Progenitor cell of endocrine pancreas (in vitro differentiated cells): ENCODE measurements at places on chromosomes 16 and 17. TPM values are rescaled to one million over a fixed set of nuclear protein-coding genes. Genes with fewer than 3 reads are reported as not detected.

The CCT6B gene
- 1.6 and 1.7 TPM in 2 replicates for total RNA-seq

The TAF1C gene
- total RNA-seq: 87.1 and 94.7 TPM in 2 replicates

The FGF11 gene
- 4.5 and 5.1 TPM in 2 replicates for total RNA-seq

The SLC47A2 gene
- total RNA-seq: not detected in 2 replicates

The WSCD1 gene
- total RNA-seq: 10.3 and 11.1 TPM in 2 replicates

The GUCY2D gene
- total RNA-seq: not detected in 2 replicates

The SHISA6 gene
- 1.0 and 1.2 TPM in 2 replicates for total RNA-seq

The TNS4 gene
- not detected in 2 replicates for total RNA-seq

The VAT1L gene
- 0.67 and 1.1 TPM in 2 replicates for total RNA-seq

The KRT27 gene
- total RNA-seq: not detected in 2 replicates

The PSMD3 gene
- 117 and 119 TPM in 2 replicates for total RNA-seq

The CDH11 gene
- total RNA-seq: 5.5 and 6.0 TPM in 2 replicates

The EFNB3 gene
- total RNA-seq: 32.3 and 34.5 TPM in 2 replicates

The TNP2 gene
- not detected in 2 replicates for total RNA-seq

DNA sequence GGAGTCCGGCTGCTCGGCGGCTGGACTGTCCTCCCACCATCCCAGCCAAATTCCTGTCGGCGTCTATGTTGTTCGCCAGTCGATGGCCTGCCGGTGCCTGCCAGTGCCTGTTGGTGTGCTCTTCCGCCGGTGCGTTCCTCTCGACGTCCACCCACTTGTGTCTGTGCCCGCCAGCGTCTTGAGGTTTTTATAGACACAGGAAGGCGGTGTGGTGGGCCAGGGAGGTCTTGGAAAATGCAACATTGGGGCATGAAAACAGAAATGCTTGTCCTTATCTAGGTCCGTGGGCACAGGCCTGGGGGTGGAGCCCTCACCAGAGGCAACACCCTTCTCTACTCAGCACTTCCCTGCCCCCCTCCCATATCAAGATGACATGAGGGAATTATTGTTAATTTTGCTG, 167.8 kb downstream of the IRF8 start:
- peaks cover 42% of the 10 kb centered on the region for H3K27me3 ChIP-seq
- no peak overlapping the region for H3K4me3 ChIP-seq
- no peaks in the 10 kb centered on the region for H3K4me1 ChIP-seq
- DNase-seq: no peak
- no peak overlapping the region for H3K27ac ChIP-seq

DNA sequence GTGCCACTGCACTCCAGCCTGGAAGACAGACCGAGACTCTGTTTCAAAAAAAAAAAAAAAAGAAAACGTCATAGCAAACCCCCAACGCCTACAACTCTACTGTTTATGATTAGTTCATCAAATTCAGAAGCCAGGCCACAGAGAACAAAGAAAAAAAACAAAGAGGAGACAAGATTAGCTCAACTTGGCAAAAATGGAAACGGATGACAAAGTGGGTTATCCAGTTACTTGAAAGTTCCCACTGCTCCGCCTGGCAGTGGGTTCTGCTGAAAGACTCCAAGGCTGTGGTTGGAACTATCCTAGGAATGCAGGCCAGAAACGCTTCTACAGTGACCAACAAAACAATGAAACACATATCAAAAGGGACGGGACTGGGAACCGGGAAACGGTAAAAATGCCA, 53.1 kb downstream of the MRM3 start:
- peaks cover 10% of the 10 kb centered on the region for H3K36me3 ChIP-seq
- peak overlapping the region; percentile 80 for H3K27ac ChIP-seq
- H3K4me1 ChIP-seq: no peaks in the 10 kb centered on the region
- H3K4me3 ChIP-seq: no peak overlapping the region
- no peak for DNase-seq

DNA sequence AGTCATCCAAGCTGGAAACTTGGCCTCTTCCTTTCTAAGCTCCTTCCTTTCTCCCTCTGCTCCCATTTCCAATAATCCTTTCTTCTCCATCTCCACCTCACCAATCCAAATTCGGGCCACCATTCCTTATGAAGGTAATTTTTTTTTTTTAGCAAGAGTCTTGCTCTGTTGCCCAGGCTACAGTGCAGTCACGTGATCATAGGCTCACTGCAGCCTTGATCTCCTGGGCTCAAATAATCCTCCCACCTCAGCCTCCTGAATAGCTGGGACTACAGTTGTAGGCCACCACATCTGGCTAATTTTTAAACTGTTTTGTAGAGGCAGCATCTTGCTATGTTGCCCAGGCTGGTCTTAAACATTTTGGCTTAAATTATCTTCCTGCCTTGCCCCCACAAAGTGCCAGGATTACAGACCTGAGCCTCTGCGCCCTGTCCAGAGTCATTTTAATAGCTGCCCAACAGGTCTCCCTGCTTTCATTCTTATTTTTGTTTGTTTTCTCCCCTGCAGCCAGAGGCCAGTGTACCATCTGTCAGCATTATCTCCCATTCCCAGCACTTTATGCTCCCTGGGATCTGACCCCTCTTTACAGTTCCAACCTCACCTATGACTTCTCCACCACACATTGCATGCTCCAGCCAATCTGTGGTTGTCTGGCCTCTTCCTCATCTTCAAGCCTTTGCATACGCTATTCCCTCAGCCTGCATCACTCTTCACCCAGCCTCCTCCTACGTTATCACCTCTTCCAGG, 2.3 kb upstream of the GP2 start:
- H3K27ac ChIP-seq: no peak overlapping the region
- no peak for DNase-seq
- peaks cover 3% of the 10 kb centered on the region for H3K36me3 ChIP-seq
- H3K4me3 ChIP-seq: no peak overlapping the region

GRCh38 chr17:7512105-7512504, 27.9 kb downstream of the POLR2A start:
- H3K27me3 ChIP-seq: no peaks in the 10 kb centered on the region
- DNase-seq: no peak
- H3K27ac ChIP-seq: no peak overlapping the region

- DNase-seq: no peak
- no peaks in the 10 kb centered on the region for H3K36me3 ChIP-seq
- H3K4me3 ChIP-seq: no peak overlapping the region
- no peaks in the 10 kb centered on the region for H3K27me3 ChIP-seq
- H3K4me1 ChIP-seq: peaks cover 16% of the 10 kb centered on the region
Observed at GRCh38 chr17:41651625-41652460, 27.5 kb upstream of the KRT17 start.

- no peaks in the 10 kb centered on the region for H3K27me3 ChIP-seq
- peaks cover 2% of the 10 kb centered on the region for H3K36me3 ChIP-seq
- no peak for DNase-seq
- H3K27ac ChIP-seq: no peak overlapping the region
Observed at GRCh38 chr16:59535298-59535697, 801.2 kb upstream of the GOT2 start.

DNA sequence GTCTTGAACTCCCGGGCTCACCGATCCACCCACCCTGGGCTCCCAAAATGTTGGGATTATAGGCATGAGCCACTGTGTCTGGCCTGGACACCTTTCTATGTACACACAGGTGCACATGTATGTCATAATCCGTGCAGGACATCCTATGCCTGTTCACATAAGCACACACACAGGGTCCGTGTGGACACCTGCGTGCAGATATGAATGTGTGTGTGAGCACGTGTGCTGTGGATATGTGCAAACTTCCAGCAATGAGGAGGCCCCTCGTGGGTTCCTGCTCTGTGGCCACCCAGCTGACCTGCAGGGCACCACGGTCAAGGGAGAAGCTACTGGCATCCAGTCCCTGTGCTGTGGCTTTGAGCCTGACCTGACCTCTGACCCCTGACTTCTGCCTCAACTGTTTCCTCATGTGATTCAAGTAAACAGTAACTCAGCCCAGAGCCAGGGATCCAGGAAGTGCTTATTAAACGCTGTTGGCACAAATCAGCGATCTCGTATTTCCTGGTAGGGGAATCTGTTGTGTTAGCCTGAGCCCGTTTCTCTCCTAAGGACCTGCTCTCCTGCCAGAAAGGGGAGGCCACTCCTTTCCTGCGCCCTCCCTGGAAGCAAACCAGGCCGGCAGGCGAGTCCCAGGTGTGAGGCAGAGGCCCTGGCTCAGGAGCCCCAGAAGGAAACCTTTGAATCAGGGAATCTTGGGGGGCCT, 6.5 kb downstream of the CPNE7 start:
- H3K27me3 ChIP-seq: peaks cover 17% of the 10 kb centered on the region
- no peaks in the 10 kb centered on the region for H3K4me1 ChIP-seq
- H3K27ac ChIP-seq: no peak overlapping the region
- H3K36me3 ChIP-seq: no peaks in the 10 kb centered on the region

GRCh38 chr16:86960266-86960665, 356.9 kb downstream of the C16orf95 start:
- H3K4me1 ChIP-seq: peaks cover 11% of the 10 kb centered on the region
- no peak overlapping the region for H3K4me3 ChIP-seq
- H3K27me3 ChIP-seq: peaks cover 40% of the 10 kb centered on the region
- no peak overlapping the region for H3K27ac ChIP-seq
- H3K36me3 ChIP-seq: no peaks in the 10 kb centered on the region

DNA sequence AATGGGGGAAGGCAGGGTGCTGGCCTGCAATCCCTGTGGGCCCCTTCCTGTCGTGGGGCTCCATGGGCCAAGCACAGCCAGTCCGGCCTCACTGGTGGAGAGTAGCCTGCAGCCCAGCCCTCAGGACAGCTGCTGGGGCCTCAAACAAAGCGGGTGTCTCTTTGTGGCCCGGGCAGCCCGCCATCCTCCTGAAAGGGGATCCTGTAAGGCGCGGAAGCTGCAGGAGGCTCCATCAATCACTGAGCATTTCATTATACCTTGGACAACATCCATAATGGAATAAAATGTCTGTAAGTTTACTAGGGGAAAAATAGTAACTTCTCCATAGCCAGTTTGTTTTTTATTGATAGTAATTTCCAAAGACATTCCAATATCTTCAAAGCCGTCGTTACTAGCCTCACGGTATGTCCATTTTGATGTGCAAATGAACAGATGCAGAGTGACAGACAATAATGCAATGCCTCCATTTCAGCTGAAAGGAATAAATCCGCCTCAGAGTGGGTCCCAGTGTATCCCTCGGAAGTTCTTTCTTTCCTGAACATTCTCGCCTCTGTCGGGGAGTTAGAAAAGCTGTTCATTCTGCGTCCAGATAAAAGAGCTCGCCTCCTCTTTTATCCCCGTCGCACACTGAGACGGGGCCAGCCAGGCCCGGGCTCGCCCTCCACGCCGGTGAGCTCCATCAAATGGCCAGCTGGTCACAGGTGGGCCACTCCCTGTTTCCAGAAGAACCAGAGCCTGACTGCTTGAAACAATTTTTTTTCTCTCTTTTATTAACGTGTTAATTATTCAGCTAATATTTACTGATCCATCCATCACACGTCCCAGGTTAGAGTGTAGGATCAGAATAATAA, 14.4 kb downstream of the WSCD1 start:
- no peaks in the 10 kb centered on the region for H3K36me3 ChIP-seq
- H3K27ac ChIP-seq: no peak overlapping the region
- no peak for DNase-seq
- H3K4me3 ChIP-seq: no peak overlapping the region

DNA sequence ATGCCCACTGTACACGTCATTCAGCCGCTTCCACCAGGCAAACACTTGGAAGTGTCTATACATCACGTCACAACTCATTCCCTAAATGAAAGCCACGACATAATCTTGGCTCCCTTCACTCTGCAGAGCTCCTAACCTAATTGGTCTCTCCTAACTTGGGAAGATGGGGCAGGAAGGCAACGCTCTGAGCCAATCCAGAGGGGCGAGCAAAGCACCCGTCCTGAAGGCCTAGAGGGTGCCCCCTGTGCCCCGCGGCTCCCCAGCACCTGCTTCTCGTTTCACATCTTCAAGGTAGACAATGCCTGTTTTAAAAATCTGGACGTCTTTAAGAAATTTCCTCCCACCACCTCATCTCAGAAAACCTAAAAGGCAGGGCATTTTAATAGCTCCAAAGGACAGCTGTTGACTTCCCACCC, 1.0 kb downstream of the CSNK2A2 start:
- no peak for DNase-seq
- peaks cover 10% of the 10 kb centered on the region for H3K36me3 ChIP-seq
- peaks cover 24% of the 10 kb centered on the region for H3K27me3 ChIP-seq

DNA sequence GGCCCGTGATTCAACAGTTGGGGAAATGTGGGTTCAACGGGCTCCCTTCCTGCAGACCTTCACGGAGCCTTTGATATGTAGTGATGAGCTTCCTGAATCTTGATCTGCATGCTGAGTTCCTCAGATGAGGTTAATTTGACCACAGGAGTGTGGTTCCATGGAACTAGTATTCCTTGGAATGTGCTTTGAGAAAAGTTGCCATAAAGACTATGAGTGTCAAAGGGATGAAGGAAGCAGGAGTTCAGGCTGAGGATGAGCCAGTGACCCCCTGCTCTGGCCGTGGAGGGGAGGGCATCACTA, 229.2 kb downstream of the MSI2 start:
- no peak overlapping the region for H3K4me3 ChIP-seq
- no peak for DNase-seq
- H3K27me3 ChIP-seq: no peaks in the 10 kb centered on the region
- peaks cover 3% of the 10 kb centered on the region for H3K36me3 ChIP-seq
- H3K4me1 ChIP-seq: peaks cover 7% of the 10 kb centered on the region

GRCh38 chr17:72434991-72435618, 314.3 kb downstream of the SOX9 start:
- no peak for DNase-seq
- no peaks in the 10 kb centered on the region for H3K27me3 ChIP-seq
- peaks cover 30% of the 10 kb centered on the region for H3K4me1 ChIP-seq
- H3K36me3 ChIP-seq: peaks cover 7% of the 10 kb centered on the region

- peaks cover 30% of the 10 kb centered on the region for H3K27me3 ChIP-seq
- H3K36me3 ChIP-seq: no peaks in the 10 kb centered on the region
Observed at GRCh38 chr16:82943371-82943770, 316.6 kb downstream of the CDH13 start.

- H3K4me3 ChIP-seq: no peak overlapping the region
- H3K27me3 ChIP-seq: no peaks in the 10 kb centered on the region
- no peak for DNase-seq
- peaks cover 28% of the 10 kb centered on the region for H3K36me3 ChIP-seq
- H3K27ac ChIP-seq: peak overlapping the region; percentile 24
- no peaks in the 10 kb centered on the region for H3K4me1 ChIP-seq
Observed at GRCh38 chr16:75298267-75298666, 46.8 kb upstream of the BCAR1 start.

DNA sequence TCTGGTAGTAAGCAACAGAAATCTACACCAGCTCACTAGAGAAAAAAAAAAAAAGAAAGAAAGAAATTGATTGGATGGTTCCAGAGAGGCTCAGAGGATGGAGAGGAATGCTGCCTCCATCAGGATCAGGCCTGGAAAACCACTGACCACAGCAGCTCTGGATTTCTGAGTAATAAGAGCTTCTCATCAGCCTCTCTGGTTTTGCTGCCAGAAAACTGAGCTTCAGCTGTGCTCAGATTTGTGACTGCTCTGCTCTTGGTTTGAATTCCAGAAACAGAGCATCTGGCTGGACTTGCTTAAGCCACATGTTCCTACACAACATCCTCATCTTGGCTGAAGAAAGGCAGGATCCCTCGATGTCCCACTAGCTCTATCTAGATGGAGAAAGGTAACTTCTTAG, 25.9 kb downstream of the IRX6 start:
- no peak overlapping the region for H3K4me3 ChIP-seq
- H3K36me3 ChIP-seq: no peaks in the 10 kb centered on the region
- peaks cover 24% of the 10 kb centered on the region for H3K27me3 ChIP-seq
- H3K27ac ChIP-seq: no peak overlapping the region

GRCh38 chr16:6964679-6965078, 368.0 kb upstream of the RBFOX1 start:
- no peak for DNase-seq
- no peak overlapping the region for H3K27ac ChIP-seq
- peaks cover 31% of the 10 kb centered on the region for H3K27me3 ChIP-seq
- no peak overlapping the region for H3K4me3 ChIP-seq
- H3K4me1 ChIP-seq: no peaks in the 10 kb centered on the region
